Stimulated activated CD8-positive, alpha-beta memory T cell treated with anti-CD3 and anti-CD28 coated beads, Interleukin-15, amount 100 ng/mL, for 24 hours (primary cell): ENCODE measurements at places on chromosomes 12 and 14.

GRCh38 chr14:60165547-60165876 lies 314 bp upstream of the DHRS7 start:
- no peak for DNase-seq

DNA sequence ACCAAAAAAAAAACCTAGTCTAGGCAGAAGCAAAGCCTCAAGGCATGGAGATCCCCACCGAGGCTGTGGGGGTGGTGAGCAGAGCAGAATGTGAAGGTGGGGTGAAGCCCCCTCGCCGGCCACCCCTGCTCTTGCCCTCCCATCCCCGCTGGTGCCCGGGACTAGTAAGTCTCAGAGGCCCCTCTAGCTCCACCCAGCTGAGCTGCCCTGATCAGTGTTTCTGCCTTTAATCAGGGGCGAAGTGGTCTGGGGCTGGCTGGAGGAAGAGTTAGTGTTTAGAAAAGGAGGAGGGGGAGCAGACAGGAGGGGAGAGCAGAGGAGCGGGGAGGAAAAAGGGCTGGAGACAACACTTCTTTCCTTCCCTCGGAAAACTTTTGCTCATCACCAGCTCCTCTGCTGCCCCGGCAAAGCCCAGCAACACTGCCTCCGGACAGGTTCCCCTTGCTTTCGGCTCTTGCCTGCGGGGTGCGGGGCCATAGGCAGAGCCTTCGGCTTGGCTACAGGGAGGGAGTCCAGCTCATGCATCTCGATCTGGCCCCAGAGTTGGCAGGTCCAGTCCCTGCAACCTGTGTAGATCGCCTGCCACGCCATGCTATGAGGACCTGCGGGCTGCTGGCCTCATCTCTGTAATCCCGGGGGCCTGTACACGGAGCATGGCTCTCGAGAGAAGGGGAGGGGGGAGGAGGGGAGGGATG lies 3.4 kb upstream of the DLK1 start:
- DNase-seq: no peak

DNA sequence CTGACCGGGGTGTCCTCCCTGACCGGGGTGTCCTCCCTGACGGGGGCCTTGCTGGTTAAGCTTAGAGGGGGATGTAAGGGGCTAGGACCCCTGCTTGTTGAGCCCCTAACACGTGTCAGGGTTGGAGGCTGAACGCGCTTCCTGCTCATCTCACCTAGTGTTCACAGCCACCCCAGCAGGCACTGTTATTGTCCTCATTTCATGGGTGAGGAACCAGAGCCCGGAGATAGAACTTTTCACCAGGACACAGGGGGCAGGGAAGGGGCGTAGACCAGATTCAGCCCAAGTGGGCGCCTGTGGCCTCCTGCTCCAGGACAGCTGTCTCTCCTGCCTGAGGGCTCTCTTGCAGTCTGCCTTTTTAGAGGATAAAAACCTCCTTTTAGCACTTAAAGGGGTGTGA lies 236.3 kb downstream of the GLT1D1 start:
- DNase-seq: no peak

- DNase-seq: no peak
These were observed 919.9 kb downstream of the FSCB start for GRCh38 chr14:43587183-43587582.

GRCh38 chr12:102480406-102480805 lies at the start of gene IGF1:
Gene IGF1, minus strand, starts transcription at chr12:102480563. Its CDS starts 182 bp downstream, at chr12:102480381.
- DNase-seq: no peak

DNA sequence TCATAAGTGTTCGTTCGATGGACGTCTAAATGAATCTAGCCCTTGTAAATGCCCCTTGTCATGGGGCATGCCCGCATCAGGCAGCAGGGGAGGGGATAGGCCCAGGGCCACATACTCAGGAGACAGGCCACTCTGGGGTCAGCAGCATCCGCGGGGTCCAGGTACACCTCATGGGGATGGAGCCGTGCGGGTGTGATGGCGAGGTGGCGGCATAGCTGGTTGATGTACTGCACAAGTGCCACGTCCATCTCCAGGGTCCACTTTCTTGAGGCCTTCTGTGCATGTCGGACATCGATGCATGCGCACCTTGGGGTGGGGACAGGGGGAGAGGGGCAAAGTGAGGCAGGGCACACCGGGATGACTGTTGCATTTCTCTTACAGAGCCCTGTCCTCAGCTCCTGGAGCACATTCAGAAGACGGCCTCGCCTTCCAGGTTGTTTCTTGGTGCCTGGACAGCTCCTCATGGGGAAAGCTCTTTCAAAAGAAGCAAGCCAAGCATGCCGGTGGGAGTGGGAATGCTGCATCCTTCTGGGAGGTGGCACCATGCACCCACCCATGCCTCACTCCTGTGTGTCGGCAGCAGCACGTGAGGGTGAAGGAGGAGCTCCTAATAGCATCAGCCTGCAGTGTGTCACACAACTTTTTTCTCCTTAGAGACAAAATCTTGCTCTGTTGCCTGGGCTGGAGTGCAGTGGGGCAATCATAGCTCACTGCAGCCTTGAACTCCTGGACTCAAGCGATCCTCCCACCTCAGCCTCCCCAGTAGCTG lies 47.4 kb downstream of the TRAFD1 start:
- no peak for DNase-seq

DNA sequence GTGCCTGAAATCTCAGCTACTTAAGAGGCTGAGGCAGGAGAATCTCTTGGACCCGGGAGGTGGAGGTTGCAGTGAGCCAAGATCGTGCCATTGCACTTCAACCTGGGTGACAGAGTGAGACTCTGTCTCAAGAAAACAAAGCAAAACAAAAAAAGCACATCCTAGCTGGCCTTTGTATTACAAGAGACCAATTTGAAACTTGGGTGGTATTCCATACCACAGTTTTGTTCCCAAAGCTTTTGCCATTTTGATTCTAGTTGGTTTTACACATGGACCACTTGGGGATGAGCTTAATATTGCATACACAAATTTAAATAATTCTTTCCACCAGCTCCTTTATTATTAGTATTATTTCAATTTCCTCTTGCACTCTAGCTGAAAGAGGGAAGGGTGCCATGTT lies 276.9 kb upstream of the SLC16A7 start:
- DNase-seq: no peak

GRCh38 chr14:101535232-101535631 lies 26.1 kb upstream of the DIO3 start:
- DNase-seq: no peak

- no peak for DNase-seq
These were observed 139.5 kb upstream of the SYT1 start for GRCh38 chr12:78725033-78725432.
